Aortic smooth muscle cell (primary cell): ENCODE measurements at places on chromosomes 16 and 17. TPM values are rescaled to one million over a fixed set of nuclear protein-coding genes. Genes with fewer than 3 reads are reported as not detected.

MPP3 gene
- 6.7 and 6.8 TPM in 2 replicates for total RNA-seq

WBP2 gene
- 33.2 and 41.2 TPM in 2 replicates for total RNA-seq

TBC1D26 gene
- total RNA-seq: not detected in 2 replicates

BCL6B gene
- 3.4 and 7.3 TPM in 2 replicates for total RNA-seq

PPY gene
- not detected in 2 replicates for total RNA-seq

CDH5 gene
- 9.6 and 16.1 TPM in 2 replicates for total RNA-seq

TEX14 gene
- under 0.01 TPM in 2 replicates for total RNA-seq
